NCI-H1417 treated with DMSO at 0.1 percent for 48 hours (cell line): ENCODE measurements at places on chromosomes 7 and 10.

DNA sequence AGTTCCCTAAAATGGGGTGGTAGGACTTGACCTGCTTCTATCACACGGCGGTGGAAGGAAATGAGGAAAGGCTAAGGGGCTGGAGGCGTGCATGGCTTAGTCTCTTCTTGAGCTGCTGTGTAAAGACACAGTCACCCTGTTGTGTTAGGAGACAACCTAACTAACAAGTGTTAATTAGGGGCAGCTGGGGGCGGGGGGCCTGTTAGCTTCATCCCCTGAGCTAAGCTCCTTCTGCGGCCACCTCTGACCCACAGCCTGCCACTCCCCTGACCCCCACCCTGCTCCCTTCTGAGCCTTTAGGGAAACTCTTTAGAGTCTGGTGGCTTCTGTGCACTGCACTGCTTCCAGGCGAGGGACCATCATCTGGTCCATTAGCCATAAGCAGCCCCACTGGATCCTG lies 28.0 kb downstream of the COL17A1 start:
- no peak for DNase-seq

DNA sequence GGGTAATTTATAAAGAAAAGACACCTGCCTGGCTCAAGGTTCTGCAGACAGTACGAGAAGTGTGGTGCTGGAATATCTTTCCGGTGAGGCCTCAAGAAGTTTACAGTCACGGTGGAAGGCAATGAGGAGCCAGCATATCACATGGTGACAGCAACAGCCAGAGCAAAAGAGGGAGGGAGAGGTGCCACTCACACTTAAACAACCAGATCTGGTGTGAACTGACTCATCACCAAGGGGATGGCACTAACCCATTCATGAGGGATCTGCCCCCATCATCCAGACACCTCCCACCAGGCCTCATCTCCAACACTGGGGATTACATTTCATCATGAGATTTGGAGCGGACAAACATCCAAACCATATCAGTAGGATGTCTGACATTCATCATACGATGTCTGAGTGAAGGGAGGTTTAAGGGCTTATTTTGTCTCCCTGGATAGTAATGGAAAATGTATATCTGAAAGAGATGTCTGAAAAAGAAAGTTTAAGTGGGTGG lies 23.5 kb upstream of the KBTBD2 start:
- DNase-seq = no peak

DNA sequence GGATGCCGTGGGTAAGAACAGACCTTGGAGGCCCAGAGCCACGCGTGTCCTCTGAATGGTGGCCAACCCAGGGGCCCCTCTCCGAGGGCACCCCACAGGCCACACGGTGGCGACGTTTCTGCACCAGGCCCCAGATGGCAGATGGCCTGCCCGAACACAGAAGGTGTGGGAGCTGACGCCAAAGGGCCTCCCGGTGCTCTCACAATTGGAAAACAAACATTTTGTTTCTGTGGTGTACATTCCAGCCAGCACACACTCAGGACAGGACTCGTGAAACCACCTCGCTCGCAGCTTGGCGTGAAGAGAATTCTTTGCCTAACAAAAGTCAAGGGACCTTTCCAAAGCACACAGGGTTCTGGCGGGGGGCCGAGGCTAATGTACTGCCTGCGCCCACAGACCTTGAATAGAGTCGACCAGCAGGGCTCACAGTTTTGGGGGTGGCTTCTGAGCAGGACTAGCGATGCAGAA lies 112.1 kb downstream of the FAM53B start:
- no peak for DNase-seq

DNA sequence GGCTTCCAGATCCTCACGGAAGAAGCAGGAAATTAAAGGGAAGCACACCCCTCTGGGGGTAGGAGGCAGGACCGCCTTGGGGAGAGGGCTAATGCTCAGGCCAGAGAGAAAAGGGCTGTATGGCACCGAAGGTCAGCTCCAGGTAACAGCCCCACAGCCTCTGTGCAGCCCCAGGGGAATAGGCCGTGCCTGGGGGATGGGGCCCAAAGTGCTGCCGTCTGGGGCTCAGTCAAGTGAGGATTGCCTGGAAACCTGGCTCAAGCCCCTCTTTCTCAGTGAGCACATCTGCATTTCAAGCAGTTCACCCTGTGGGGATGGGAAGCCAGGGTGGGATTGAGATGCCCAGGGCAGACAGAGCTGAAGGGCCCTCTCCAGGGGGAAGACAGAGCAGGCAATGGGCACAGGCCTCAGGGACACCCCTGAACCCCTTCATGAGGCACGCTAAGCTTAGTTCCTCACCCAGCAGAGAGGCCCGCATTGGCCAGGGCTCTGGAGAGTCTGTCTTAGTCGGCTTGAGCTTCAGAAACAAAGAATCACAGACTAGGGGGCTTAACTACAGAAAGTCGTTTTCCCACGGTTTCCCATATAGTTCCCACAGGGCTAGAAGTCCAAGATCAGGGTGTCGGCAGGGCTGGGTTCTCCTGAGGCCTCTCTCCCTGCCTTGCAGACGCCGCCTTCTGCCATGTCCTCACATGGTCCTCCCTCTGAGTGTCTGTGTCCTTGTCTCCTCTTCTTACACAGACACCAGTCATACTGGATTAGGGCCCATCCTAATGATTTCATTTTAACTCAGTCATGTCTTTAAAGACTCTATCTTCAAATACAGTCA lies 118.2 kb downstream of the PTPN20 start:
- no peak for DNase-seq

DNA sequence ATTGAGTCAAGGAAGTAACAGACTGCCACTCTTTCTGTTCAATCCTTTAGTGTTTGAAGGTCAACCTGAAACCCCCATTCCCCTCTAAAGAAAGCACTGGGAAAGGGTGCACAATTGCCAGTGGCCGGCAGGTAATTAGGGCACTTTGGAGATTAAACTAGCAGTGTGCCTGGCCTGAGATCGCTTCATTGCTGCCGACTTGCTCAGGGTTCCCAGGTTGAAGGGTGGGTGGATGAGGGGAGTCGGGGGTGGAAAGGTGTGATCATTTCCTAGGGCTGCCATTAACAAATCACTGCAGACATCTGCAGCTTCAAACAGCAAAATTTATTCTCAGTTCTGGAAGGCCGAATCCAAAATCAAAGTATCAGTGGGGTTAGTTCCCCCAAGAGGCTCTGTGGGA lies 16.3 kb upstream of the BTBD16 start:
- DNase-seq = no peak

DNA sequence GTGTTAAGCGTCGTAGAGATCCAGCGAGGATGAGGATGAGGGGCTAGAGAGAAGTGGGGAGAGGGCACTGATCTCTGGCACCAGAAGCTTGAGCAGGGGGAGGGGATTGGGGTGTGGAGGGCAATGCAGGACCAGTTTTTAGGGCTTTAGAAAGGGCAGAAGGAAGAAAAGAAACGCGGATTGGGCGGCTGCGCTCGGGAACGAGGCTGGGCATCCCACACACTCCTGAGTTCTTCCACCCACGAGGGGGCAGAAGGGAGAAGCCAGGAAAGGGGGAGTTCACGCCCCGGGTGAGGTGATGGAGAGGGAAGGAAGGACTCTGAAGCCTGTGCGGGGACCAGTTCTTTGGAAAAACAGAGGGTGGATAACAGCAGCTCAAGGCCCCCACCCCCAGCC lies 6.1 kb upstream of the VGF start:
- no peak for DNase-seq

GRCh38 chr10:98246911-98247805 lies 20.8 kb downstream of the LOXL4 start:
- DNase-seq = no peak

GRCh38 chr7:6260291-6261187 lies 11.9 kb downstream of the CYTH3 start:
- no peak for DNase-seq

- DNase-seq = no peak
These were observed 22.5 kb downstream of the UPP1 start for GRCh38 chr7:48111596-48111995.

DNA sequence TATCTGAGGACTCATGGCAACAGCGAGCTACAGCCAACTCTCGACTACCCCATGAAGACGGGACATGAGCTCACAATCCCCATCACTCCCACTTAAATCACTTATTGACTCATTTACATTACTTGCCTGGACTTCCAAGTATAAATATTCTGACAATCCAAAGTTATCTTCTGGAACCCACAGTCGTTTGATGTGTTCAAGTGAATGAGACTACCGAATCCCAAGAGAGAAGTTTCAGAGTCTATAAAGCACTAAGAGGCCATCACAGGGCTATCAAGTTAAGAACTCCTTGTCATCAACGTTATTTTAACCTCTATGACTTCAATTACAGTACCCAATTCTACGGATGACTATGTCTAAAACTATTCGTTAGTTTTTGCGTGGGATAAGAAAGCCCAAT lies 11.5 kb upstream of the ANAPC16 start:
- DNase-seq = no peak

DNA sequence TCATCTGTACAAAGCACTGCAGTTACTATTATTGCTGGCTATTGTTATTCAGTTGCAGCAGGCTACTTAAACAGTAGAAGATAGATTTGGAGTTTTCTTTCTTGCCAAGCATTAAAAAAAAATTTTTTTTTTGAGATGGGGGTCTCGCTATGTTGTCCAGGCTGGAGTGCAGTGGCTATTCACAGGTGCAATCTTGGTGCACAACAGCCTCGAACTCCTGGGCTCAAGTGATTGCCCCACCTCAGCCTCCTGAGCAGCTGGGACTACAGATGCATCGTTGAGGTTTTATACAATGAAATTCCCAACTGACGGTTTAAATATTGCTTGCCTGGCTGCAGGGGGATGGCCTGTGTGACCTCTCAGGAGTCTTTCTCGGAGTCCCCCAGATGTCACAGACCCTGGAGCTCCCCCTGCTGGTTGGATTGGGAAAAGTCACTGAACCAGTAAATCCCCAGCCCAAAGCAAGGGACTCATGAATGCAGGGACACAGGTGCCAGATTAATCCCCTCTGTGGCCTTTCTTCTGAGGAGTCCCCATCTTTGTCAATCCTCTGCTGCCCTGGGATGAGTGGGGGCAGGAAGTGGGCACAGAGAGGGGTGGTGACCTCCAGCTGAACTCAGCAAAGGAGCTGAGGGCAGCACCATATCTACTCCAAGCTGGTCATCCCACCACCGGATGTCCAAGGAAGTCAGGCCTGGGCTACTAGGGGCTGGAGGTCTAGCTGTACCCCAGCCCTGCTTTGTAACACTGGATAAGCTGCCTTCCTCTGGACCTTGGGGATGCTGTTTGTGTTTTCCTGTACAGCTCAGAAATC lies 149.6 kb downstream of the C10orf105 start:
- no peak for DNase-seq

GRCh38 chr10:122267849-122268737 lies 3.0 kb upstream of the BTBD16 start:
- no peak for DNase-seq

DNA sequence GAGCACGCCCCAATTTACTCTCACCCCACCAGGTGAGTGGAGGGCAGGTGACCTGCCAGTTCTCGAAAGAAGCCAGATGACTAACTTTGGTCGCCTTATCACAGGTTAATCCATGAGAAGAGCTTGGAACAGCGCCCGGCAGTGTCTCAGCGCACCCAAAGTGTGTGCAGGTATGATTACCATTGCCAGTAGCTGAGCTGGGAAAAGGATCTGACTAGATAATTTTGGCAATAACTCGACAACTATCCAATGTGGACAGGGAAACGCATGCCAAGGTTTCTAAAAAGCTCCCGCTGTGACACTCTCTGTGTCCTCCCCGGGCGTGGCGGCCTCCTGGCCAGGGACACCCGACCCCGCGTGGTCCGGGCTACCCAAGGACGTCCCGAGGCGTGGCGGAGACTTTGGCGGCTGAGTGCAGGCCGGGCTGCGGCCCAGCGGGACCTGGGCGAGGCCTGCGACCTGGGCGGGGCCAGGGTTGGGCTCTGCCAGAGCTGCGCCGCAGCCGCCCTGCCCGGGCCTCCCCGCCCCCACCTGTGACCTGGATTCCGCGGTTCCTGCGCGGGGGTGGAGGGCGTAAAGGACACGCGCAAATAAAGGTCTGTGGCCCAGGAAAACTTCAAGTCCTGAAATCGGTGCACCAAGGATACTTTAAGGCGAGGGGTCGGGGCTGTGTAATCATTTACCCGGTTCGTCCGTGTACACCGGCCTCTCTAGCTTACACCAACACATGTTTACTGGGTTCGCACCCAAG lies 13.7 kb upstream of the WAPL start:
- DNase-seq = no peak

DNA sequence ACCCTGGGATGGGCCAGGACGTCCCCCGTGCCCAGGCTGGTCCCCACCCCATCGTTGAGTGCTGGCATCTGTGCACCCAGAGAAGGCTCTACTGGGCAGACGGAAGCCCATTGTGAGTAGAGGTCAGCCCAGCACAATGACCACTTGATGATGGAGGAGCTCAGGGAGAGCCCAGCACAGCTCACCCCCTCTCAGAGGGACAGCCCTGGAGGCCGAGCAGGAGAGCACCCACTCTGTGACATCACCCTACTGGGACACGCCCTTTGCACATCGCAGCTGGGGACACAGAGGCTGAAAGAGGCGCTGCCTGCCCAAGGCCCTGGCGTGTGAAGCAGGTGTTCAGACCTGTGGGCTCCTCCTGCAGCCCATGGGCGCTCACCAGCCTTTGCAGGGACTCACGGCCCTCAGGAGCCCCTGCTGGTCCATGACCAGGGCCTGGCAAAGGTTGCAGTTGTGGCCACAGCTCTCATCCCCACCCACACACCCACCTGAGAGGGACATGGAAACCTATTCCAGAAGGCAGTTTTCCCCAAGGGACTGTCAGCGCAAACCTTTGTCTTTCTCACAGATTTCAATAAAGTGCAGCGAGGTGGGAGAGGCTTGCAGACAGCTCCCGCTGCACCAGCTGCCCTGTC lies 67.2 kb upstream of the PPP2R2D start:
- DNase-seq = no peak

- DNase-seq = no peak
These were observed 24.2 kb upstream of the SHH start for GRCh38 chr7:155836216-155837125.

DNA sequence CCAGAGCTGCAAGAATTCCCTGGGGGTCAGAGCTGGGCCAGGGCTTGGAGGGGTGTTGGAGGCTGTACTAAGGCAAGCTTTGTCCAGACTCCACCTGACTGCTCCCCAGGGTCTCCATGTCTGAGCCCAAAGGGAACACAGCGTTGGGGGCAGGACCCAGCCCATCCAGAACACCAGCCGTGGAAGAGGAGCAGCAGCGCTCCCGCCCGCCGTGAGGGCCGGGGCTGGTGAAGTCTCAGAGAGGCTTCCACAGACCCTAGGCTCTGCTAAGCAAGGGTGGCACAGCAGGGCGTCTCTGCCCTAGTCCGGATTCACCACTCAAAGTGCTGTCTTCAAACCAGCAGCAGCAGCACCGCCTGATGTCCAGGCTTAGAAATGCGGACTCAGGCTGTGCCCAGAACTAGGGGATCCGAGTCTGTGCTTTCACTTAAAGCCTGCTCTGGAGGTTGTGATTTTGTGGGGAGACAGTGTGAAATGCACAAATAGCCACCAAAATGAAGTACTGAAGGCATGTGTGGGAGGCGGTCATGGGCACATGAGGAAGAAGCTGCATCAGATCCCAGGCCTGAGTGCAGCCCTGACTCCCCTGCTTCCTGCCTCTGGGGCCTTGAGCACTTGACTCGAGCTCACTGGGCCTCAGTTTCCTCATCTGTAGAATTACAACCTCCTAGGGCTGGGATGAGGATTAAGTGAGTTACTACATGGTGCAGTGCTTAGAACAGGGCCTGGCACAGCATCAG lies 16.6 kb upstream of the AQP1 start:
- DNase-seq = no peak

GRCh38 chr7:137371616-137372015 lies 28.1 kb upstream of the PTN start:
- DNase-seq = no peak

GRCh38 chr10:112755446-112756234 lies 194.4 kb upstream of the TCF7L2 start:
- no peak for DNase-seq

- no peak for DNase-seq
These were observed 344.6 kb upstream of the SHH start for GRCh38 chr7:156156734-156157408.
